B cell (primary cell): ENCODE measurements at places on chromosomes 5 and 9. TPM values are rescaled to one million over a fixed set of nuclear protein-coding genes. Genes with fewer than 3 reads are reported as not detected.

Gene ATP6V1G1
- 83.1 and 86.8 TPM in 2 replicates for total RNA-seq

Gene SIGMAR1
- 21.4 and 23.0 TPM in 2 replicates for total RNA-seq

Gene GGTA1
- not detected in 2 replicates for total RNA-seq

Gene NR5A1
- not detected in 2 replicates for total RNA-seq

Gene ARSI
- total RNA-seq, result 0.10 TPM in 1 of 2 replicates, not detected in the other

DNA sequence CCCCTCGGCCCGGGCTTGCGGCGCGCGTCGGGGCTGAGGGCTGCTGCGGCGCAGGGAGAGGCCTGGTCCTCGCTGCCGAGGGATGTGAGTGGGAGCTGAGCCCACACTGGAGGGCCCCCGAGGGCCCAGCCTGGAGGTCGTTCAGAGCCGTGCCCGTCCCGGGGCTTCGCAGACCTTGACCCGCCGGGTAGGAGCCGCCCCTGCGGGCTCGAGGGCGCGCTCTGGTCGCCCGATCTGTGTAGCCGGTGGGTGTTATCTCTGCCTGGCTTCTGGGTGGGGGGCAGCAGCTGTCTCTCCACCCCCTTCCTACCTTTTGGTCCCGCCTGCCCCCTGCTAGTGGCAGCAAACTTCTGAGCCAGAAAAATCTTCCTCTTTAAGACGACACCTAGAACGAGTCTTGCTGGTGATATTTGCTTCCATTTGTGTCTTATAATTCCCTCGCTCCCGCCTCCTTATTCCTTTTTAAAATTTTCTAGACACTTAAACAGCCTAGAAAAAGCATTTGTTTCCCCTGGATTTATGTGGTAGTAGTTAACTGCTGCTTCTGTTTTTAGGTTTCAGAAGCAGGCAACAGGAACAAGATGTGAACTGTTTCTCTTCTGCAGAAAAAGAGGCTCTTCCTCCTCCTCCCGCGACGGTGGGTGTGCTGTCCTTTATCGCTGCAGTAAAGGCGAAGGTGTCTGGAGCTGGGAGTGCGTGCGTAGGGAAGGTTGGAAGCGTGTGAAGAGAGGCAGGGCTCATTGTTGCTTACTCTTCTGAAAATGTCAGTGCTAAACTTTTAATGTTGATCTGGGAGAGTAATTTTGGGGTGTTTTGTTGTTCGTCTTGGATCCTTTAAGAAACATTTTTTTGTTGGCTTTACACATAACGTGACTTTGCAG, 554 bp downstream of the JAK2 start:
- H3K27ac ChIP-seq, result peak overlapping the region; percentile 61
- H3K27me3 ChIP-seq, result no peaks in the 10 kb centered on the region
- H3K4me3 ChIP-seq, result peak overlapping the region; percentile 80

- no peaks in the 10 kb centered on the region for H3K4me1 ChIP-seq
- H3K36me3 ChIP-seq, result no peaks in the 10 kb centered on the region
- H3K4me3 ChIP-seq, result no peak overlapping the region
- H3K27ac ChIP-seq, result no peak overlapping the region
Observed at GRCh38 chr5:91219803-91220371, 163.2 kb downstream of the ARRDC3 start.

DNA sequence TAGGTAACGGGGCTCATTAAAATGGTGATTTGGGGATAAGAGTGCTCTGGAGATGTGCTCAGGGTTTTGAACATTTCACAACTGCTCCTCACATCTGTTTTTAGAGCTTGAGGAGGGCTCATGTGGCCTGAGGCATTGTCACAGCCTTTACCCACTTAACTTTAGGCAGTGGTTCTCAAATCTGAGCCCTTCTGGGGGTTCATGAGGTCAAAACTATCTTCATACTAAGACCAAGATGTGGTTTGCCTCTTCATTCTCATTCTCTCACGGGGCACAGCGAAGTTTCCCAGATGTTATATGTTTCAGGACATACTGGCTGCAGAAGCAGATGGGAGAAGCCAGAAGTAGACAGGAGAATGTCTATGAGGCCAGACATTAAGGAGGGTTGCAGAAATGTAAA, 38.4 kb downstream of the STXBP1 start:
- DNase-seq, result no peak
- H3K27me3 ChIP-seq, result no peaks in the 10 kb centered on the region
- H3K4me3 ChIP-seq, result no peak overlapping the region
- no peaks in the 10 kb centered on the region for H3K36me3 ChIP-seq
- no peaks in the 10 kb centered on the region for H3K4me1 ChIP-seq

GRCh38 chr5:134541736-134542376, 16.4 kb downstream of the JADE2 start:
- no peaks in the 10 kb centered on the region for H3K27me3 ChIP-seq
- H3K4me1 ChIP-seq, result peaks cover 74% of the 10 kb centered on the region
- DNase-seq, result no peak
- peak overlapping the region; percentile 87 for H3K27ac ChIP-seq

DNA sequence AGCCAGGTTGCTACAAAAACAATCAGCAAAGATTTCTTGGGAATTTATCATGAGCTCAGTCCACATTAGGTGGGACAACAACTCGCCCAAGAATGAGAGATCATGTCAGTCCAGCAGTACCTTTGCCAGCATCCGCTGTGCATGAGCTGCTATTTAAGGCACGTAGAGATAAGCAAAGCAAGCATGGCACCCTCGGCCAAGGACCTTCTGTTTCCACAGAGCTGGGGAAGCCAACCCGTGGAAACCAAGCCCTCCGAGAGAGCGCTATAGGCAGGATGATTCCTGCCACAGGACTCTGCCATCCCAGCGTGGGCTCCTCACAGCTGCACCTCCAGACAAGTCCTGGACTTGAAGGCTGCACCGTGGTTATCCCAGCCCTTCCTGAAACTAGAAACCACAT, 189.5 kb upstream of the PPP1R26 start:
- H3K36me3 ChIP-seq, result no peaks in the 10 kb centered on the region
- no peak overlapping the region for H3K27ac ChIP-seq
- DNase-seq, result no peak
- H3K27me3 ChIP-seq, result no peaks in the 10 kb centered on the region
- H3K4me1 ChIP-seq, result no peaks in the 10 kb centered on the region

DNA sequence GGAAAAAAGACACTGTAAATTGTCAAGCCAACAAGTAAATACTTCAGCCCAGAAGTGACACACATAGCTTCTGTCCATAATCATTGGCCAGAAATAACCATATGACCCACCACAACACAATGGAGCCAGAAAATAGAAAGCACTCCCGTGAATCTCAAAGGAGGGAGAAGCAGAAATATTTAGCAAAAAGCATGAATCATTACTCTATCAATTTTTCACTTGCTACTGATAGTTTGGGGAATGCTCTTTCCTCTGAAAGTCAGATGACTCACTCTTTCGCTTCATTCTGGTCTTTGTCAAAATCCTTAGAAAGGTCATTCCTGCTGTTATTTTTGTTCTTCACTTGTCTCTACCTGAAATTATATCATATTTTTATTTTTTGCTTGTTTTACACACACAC, 312.6 kb downstream of the TMEM232 start:
- H3K4me1 ChIP-seq, result no peaks in the 10 kb centered on the region
- no peak for DNase-seq
- H3K4me3 ChIP-seq, result no peak overlapping the region
- H3K27me3 ChIP-seq, result no peaks in the 10 kb centered on the region
- no peaks in the 10 kb centered on the region for H3K36me3 ChIP-seq
- no peak overlapping the region for H3K27ac ChIP-seq

GRCh38 chr5:96257904-96258303, 175.1 kb downstream of the PCSK1 start:
- H3K36me3 ChIP-seq, result no peaks in the 10 kb centered on the region
- peaks cover 9% of the 10 kb centered on the region for H3K4me1 ChIP-seq
- H3K4me3 ChIP-seq, result no peak overlapping the region
- no peak for DNase-seq

- no peaks in the 10 kb centered on the region for H3K27me3 ChIP-seq
- H3K36me3 ChIP-seq, result no peaks in the 10 kb centered on the region
- no peak overlapping the region for H3K4me3 ChIP-seq
- no peak for DNase-seq
Observed at GRCh38 chr5:147448766-147449165, 61.1 kb downstream of the DPYSL3 start.

GRCh38 chr5:74482523-74482922, 158.0 kb downstream of the ENC1 start:
- H3K4me1 ChIP-seq, result no peaks in the 10 kb centered on the region
- no peak overlapping the region for H3K27ac ChIP-seq
- no peak for DNase-seq
- no peak overlapping the region for H3K4me3 ChIP-seq
- H3K36me3 ChIP-seq, result no peaks in the 10 kb centered on the region
